Stimulated activated CD4-positive, alpha-beta T cell treated with anti-CD3 and anti-CD28 coated beads, Interleukin-4, amount 100 ng/mL, for 1 hour (primary cell): ENCODE measurements at places on chromosomes 3 and 15.

GRCh38 chr3:139101396-139101795 lies 56.7 kb upstream of the PRR23C start:
- no peak for DNase-seq

- peak; percentile 66 for DNase-seq
Observed at GRCh38 chr15:29103824-29104565, 165.6 kb downstream of the NSMCE3 start.

GRCh38 chr15:67670647-67671305 lies 128.3 kb downstream of the MAP2K5 start:
- no peak for DNase-seq

DNA sequence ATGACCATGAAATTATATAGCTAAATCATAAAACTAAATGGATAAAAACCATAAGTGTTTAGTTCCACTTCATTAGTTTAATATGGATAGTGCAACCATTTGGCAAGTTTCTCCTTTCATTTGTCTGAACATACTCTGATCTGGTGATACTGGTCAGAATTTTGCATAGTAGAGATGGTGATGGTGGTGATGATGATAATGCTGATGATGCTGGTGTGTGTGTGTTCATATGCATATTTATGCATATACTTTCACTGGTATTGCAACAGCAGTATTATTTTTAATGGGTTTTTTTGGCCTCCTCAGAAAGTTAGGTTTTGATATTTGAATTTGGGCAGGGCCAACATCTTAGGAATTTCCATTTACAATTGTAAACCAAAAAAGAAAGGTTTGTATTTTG lies 76.4 kb downstream of the SLMAP start:
- no peak for DNase-seq

DNA sequence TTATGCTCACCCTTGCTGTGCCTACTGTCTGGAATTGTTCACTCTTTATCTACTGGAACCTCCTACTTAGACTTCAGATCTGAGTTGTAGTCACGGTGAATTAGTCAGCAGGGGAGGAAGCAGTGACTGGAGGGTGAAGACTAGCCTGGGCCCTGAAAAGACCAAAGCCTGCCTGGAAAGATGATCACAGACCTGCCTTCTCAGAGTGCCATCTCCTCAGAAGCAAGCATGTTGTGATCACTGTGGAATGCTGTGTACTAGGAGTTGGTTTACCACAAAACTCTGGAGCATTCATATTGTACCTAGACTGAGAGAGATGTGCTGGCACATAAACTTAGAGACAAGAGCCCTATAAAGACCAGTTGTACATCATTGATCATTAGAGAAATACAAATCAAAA lies 100.7 kb upstream of the SCN10A start:
- DNase-seq = no peak

DNA sequence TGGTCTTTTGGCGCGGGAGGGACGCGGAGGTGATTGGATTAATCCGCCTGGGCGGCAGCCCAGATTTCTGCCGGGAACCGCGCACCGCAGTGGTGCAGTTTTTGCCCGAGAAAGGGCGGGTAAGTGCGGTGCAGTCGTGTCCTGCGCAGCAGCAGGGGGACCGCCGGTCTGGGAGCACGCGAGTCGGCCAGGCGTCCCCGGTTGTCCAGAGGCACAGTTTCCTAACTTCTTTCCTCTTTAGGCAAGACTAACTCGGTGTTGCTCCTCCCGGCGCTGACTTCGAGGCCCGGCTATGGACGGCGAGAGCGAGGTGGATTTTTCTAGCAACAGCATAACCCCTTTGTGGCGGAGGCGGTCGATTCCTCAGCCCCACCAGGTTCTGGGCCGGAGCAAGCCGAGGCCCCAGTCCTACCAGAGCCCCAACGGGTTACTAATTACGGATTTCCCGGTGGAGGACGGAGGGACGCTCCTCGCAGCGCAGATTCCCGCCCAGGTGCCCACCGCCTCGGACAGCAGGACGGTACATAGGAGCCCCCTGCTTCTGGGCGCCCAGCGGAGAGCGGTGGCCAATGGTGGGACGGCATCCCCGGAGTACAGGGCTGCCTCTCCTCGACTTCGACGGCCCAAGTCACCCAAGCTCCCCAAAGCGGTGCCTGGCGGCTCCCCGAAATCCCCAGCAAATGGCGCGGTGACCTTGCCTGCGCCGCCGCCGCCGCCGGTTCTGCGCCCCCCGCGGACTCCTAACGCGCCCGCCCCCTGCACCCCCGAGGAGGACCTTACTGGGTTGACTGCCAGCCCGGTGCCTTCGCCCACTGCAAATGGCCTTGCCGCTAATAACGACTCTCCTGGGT lies 736 bp downstream of the ARHGEF26 start:
- peak; percentile 21 for DNase-seq

GRCh38 chr3:25469558-25469957 lies 41.5 kb downstream of the RARB start:
- no peak for DNase-seq

GRCh38 chr15:52379395-52380106 lies 83.9 kb upstream of the MYO5C start:
- DNase-seq = no peak

DNA sequence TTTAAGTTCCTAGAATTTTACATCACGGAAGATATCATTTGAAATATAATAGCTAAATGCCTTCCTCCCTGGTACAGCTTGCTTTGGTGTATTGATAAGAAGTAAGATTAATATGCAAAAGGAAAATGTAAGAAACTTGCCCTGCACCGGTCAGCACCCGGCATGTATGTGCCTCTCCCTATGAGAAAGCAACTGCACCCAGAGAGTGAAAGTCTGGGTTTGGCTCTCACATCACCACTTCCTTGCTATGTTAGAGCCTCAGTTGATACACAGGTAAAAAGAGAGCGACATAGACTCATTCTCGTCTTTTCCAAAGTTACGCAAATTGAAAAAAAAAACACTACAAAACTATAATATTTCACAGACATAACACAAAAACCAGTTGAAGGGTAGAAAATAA lies 96.7 kb downstream of the FOXP1 start:
- no peak for DNase-seq

DNA sequence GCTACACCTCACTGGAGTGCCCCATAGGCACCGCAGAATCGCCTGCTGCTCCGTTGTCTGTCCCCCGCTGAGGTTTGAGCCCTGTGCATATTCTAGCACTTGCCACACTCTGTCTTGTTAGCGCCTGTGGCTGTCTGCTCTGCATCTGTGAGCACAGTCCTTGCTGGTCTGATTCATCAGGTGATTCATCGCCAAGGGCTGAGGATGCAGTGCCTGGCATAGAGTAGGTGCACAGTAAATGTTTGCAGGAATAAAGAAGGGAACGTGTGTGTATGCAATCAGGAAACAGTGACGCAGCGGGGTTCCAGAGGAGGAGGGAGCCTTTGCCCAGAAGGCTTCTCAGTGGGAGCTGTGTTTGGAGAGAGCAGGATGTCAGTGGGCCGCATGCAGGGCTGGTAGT lies 124.0 kb upstream of the PLXNA1 start:
- DNase-seq = no peak

DNA sequence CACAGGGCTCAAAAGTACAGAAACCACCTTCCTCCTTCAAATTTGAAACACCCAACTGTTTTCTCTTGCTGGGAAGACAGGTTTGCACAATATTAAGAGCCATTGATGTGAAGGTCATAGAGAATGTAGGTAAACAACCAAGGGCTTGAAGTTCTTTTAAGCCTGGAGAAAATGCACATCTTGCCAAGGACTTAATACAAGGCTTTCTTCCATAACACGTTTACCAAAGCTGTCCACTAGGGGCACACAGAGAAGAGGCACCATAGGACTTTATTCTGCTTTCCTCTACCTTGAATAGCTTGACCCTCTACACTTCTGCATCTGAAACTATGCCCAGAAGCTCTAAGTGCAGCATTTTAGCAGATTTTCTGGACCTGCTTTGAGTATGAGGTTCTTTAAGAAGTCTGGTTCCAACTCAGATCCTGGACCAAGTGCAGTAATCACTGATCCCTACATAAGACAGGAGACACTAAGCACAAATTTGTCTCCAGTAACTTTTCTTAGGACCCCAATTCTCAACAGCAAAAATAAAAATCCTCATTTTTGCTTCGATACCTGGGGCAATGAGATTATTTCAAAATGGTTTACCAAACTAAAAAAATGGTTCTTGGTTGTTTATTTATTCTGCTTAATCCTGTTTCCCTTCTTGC lies 138.0 kb downstream of the FBN1 start:
- DNase-seq = no peak

DNA sequence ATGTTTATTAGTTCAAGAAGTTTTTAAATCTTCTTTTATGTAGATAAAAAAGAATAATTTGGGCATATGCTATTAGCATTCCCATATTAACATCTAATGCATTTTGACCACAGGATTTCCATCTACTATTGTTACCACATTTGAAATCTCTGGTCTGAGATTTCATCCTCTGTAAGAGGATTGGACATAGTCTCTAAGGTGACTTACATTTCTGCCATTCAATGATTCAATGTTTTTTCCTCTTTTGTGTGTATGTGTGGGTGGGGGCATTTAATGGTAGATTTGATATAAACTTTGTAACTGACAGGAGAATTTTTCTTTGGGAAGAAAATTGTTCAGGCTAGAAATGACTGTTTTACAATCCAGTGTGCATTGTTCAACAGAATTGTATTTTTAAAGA lies 307.3 kb upstream of the RBMS3 start:
- DNase-seq = no peak

DNA sequence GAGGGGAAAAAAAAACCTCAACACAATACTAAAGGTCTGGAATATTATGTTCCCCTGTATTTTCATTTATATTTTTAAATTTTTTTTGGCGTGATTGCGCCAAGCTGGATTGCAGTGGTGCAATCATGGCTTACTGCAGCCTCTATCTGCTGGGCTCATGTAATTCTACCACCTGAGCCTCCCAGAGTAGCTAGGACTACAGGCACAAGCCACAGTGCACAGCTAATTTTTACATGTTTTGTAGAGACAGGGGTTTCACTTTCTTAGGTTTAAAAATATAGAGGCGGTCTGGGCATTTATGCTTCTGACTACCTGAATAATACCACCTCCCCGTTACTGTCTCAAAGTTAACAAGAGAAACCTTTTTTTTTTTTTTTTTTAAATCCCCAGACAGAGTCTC lies 51.1 kb upstream of the MAP4 start:
- no peak for DNase-seq

- no peak for DNase-seq
Observed at GRCh38 chr3:125582707-125583106, 12.6 kb downstream of the OSBPL11 start.

GRCh38 chr15:95252404-95252803 lies 1021.0 kb downstream of the MCTP2 start:
- no peak for DNase-seq

- DNase-seq = no peak
Observed at GRCh38 chr3:15873415-15873814, 75.6 kb upstream of the ANKRD28 start.

DNA sequence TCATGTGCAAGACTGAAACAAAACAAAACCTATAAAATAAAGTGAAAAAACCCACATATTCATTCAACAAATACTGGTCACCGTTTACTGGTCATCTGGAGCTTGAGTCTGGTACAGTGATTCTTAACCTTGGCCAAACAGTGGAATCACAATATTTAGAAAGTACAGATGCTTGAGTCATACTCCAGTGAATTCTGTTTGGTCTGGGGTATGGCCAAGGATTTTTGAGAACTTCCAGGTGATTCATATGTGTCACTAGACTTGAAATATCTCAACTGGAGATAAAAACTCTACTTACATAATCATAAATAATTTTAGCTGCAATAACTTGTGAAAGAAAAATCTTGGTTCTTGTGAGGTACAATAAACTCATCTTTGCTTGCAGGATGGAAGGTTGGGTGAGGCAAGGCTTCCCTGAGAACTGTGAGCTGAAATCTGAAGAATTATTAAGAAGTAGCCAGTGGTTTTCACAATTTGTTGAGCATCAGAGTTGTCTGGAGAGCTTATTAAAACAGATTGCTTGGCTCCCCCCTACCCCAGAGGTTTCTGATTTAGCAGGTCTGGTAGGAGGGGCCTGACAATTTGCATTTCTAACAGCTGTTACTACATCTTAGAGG lies 9.6 kb downstream of the NEK11 start:
- DNase-seq = no peak

GRCh38 chr3:159148466-159148865 lies 346.6 kb downstream of the MFSD1 start:
- DNase-seq = no peak

- DNase-seq = no peak
Observed at GRCh38 chr3:58158442-58159153, 52.2 kb downstream of the DNASE1L3 start.

- DNase-seq = no peak
Observed at GRCh38 chr15:87579537-87579936, 677.0 kb downstream of the NTRK3 start.

GRCh38 chr15:70151003-70151402 lies 53.3 kb upstream of the TLE3 start:
- DNase-seq = no peak

DNA sequence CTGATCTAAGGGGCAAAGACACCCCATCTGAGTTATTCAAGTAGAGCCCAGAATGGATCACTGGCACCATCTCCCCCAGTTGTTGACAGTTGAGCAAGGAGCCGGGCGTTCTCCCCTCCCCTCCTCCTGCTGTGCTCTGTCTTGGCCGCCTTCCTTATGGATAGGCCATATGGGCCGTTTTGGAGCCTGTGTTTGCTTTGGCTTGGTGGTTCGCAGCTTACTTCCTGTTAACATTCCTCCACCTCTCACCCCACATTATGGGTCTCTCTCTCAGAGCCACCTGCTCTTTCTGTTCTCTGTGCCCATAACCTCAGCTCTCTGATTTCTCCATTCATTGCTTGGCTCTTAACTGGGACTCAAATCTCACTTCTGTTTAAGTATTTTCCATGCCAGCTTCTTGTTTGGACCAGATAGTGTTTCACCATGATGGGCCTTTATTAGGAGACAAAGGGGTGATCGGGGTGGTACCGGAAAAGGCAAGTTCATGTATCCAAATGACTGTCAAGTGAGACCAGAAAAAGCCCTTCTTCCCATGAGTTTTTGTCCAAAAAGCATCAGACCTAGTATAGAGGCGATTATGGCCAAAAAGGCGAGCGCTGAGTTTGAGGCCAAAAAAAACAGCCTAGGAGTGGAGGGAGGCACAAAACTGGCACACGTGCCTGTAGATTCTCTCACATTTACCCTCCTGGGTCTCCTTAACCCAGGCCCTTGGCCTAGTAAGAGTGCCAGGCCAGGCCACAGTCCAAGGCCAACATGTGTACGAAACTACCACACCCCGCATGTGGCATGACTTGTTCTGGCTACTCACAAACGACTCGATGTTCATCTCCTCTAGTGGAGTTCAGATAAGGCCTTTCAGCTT lies 62.6 kb downstream of the DUT start:
- DNase-seq = no peak
